ENCODE measurements at places on chromosomes 13 and 19.

DNA sequence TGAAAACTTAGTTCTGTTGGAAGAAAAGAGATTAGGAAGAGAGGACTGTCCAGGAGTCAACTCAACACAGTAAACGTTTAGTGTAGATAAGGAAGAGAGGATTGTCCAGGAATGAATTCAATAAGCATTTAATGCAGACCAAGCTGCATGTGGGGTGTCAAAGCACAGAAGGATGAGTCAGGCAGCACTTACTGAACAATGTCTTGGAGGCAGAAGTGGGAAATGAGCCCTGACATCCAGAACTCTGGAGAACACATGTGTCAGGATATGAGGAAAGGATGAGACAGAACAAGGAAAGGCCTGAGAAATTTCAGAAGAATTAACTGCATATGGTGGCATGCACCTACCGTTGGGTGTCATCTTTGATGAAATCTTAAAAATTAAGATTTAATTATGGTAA is 429.2 kb upstream of the HTR2A start:
- DNase-seq: no peak

DNA sequence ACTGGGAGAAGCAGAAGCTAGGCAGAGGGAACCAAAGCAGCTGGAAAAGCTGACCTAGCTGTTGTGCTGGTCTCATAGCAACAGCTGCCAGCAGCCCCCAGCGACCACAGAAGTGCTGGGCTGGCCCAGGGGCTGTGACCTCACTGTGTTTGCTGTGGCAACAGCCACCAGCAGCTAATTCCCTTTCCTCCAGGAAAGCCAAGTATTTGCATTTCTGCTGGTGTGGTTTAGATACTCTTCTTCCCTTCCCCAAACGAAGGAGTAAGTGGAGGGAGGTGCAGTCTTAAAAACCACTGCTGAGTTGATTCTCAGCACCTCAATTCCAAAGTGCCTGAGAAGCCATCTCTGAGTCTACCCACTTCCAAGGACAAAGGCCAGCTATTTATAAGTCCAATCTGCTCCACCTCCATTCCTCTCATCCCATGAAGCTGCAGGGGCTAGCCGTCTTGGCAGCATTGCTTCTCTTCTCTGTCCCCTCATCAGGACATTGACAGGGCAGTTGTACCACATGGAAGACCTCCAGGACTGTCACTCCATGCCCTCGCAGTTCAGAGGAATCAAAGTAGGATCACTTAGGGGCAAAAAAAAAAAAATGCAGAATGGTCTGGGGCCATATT is 11.5 kb upstream of the CCDC97 start:
- peak; percentile 25 for DNase-seq

GRCh38 chr13:71169180-71169579 is 697.8 kb downstream of the DACH1 start:
- no peak for DNase-seq

DNA sequence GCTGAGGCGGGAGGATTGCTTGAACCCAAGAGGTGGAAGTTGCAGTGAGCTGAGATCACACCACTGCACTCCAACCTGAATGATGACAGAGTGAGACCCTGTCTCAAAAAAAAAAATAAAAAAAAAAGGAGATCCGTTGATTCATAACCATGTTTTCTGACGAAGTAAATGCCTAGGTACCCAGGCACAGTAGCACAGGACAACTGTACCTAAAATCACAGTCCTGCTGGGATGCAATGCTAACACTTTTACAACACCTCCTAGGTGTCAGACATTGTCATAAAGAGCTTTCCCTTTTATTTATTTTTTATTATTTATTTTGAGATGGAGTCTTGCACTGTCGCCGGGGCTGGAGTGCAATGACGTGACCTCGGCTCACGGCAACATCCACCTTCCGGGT is 2.5 kb upstream of the TTC9B start:
- no peak for DNase-seq

DNA sequence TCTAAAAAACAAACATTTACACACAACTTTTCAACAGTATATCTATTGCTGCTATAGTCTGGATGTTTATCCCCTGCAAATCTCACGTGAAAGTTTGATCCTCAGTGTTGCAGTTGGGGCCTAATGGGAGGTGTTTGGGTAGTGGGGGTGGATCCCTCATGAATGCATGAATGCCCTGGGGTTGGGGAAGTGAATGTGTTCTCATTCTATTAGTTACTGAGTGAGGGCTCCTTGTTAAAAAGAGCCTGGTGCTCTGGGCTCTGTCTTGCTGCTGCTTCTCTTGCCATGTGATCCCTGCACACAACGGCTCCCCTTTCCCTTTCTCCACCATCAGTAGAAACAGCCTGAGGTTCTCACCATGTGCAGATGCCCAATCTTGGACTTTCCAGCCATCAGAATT is 242.7 kb upstream of the HTR2A start:
- DNase-seq: no peak

DNA sequence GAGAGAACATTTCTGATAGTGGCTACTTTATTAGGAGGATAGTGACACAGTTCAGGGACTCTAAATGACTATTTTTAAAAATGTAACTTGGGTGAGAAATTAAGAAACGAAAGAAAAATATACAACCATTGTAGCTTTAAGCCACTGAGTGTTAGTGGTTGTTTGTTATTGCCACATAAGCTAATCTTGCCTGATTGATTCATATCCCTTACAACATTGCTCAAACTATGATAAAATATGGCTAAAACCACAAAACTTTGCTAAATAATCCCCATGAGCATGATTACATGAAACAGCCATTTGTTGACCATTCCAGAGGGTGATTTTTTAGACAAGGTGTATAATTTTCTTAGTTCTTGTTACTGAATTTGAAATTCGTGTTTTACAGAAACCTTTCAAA is 343.4 kb downstream of the SLITRK5 start:
- no peak for DNase-seq

GRCh38 chr13:98384739-98385138 is 192.2 kb downstream of the STK24 start:
- DNase-seq: no peak

- DNase-seq: no peak
Measured at GRCh38 chr13:109140479-109141349, 511.3 kb downstream of the MYO16 start.

DNA sequence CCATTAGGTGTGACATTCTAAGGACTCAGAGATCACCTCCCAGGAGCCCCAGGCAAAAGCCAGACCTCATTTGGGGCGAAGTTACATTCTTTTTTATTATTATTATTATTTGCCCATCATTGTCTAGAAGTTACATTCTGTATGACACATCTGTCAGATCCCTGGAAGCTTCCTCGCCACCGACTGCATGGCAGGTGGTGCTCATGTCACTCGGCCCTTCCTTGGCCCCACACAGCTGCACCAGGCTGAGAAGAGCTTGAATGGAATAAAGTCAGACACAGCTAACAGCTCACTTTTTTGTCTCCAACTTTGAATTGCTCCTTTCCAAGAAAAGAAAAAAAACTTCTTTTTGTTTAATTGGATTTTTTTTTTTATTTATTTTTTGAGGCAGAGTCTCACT is 41.4 kb upstream of the LDLR start:
- no peak for DNase-seq
